Stimulated activated CD4-positive, alpha-beta T cell treated with anti-CD3 and anti-CD28 coated beads, TNF-alpha, amount 100 ng/mL, for 24 hours (primary cell): ENCODE measurements at places on chromosomes 7 and 10.

DNA sequence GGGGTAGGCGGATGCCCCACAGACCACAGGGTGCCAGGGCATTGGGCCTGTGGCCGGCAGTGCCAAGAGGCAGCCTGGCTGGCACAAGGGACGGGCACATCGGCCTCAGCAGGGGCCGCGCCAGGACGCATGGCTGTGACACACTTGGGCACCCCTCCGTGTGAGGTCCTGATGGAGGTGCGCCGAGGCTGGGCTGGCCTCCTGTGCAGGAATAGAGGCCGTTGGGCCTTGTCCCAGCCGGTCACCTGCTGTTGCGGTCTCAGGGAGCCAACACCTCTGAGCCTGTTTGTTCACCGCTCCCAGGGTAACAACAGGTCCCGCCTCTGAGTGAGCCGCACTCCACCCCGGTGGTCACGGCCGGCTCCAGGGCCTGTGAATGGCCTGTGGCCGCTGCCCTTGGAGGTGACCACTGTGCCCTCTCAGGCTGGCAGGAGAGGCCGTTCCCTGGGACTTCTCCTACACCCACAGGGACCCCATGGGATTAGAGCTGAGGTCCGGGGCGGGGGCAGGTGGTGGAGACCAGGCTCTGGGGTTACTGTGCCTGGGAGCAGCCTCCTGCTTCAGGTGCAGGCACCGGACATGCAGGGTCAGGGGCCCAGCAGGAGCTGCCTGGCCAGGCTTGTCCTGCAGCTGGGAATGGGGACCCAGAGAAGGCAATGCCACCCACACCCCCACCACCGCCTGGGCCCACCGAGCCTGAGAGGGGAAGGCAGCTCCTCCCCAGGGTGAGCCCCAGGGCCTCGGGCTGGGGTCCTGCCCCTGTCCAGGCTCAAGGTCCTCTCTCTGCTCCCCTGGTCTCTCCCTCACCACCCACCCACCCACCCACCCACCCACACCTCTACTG is 12.0 kb downstream of the PWWP2B start:
- DNase-seq = no peak

- no peak for DNase-seq
These were observed 155.0 kb downstream of the PTPRN2 start for GRCh38 chr7:158432369-158433341.

DNA sequence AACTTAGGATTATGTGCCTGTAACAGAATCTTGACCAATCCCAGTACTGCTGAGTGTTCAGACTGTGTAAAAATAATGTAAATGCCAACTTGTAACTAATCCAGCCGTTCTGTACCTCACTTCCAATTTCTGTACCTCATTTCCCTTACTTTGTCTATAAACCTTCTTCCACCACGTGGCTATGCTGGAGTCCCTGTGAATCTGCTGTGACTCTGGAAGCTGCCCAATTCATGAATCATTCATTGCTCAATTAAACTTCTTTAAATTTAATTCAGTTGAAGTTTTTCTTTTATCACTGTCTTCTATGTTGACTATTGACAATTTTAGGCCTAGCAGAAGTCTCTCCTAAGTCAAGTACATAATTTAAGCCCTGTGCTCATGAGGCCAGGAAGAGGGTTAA is 215.3 kb upstream of the RHOBTB1 start:
- no peak for DNase-seq

- DNase-seq = no peak
These were observed 35.0 kb upstream of the ZNF32 start for GRCh38 chr10:43683451-43684291.

- no peak for DNase-seq
These were observed 293.7 kb downstream of the POU6F2 start for GRCh38 chr7:39271402-39271801.

DNA sequence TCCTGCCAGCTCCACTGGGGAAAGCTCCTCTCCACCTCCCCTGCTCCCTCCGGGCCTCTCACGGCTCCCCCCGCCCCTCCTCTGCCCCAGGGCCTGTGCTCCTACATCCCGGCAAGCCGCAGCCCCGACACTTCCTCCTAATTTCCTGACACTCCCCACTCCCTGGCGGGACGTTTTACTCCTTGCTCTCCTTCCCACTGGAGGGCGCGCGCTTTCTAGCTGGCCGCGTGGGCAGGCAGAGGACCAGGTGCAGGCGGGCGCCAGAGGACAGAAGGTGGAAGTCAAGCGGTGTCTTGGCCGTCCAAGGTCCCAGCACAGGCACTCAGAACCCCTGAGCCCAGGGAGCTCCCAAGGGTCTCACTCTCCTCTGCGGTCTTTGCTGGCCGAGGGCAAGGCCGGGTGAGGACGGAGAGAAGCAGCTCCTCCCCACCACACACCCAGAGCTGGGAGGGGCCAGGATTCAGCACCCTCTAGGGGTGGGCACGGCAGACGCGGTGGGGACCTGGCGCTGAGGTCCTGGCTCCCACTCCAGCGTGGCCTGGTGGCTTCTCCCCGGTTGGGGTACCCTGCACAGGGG is 19.1 kb downstream of the ADAM8 start:
- no peak for DNase-seq

GRCh38 chr7:101114492-101114891 is 12.4 kb upstream of the SERPINE1 start:
- no peak for DNase-seq

GRCh38 chr7:29075606-29076005 is 70.7 kb downstream of the CPVL start:
- DNase-seq = no peak
